ENCODE measurements at places on chromosomes 12 and 14.

GRCh38 chr14:79325071-79325470, 886.2 kb downstream of the DIO2 start:
- no peak for DNase-seq

DNA sequence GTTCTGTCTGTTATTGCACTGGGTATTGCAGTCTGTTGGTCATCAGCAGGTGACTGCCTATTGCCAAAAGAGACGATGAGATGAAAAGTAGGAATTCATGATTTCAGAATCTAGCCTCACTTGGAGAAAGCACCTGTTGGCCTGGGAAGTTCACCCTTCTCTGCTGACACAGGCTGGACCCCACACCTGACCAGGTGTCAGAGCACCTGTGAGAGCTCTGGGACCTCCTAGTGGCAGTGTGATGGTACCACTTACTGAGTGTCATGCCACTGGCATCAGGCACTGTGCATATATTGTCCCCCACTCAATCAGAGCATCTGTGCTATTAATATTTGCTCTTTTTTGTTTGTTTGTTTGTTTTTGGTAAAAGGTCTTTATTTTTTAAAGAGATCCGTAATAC, 68.0 kb downstream of the RASSF3 start:
- DNase-seq = no peak

DNA sequence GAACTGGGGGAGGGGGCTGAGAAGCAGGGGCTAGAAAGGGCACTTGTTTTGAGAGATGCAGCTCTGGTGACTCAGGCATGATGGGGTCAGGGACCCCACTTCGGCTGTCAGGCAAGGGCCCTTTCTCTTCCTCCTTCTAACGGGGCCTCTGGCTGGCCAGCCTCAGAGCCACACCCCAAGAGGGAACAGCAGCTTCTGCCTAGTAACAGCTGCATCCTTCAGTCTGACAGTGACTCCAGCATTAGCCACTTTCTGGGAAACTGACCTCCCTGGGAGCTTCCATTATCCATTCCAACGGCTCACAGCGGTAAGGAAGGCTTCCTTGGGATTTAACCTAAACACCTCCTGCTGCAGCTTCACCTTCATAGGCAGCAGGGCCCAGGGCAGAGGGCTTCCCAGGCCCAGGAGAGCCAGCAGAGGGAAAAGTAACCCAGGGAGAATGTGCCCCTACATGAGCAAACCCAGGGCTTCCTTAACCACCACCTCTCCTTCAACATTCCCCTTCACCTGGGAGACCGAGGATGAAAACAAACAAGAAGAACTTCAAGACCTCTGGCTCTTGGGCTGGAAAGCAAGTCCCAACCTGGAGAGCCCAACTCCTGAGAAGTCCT, 2.7 kb downstream of the NCKAP5L start:
- no peak for DNase-seq

DNA sequence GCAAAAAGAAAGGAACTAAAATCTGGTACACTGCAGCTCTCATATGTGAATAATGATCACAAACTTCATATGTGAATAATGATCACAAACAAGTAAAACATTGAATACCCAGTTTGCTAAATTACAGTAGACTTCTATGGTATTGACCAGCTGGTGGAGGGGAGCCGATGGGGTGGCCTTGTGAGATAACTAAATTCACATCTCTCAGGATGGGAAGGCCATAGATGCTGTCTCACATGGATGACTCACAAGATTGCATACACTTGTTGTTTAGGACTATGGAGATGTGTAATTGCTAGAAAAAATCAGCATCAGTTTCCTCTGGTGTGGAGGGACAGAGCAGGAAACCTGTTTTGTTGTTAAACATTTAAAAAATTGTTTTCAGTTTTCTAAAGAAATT, 49.2 kb downstream of the ACACB start:
- DNase-seq = no peak

DNA sequence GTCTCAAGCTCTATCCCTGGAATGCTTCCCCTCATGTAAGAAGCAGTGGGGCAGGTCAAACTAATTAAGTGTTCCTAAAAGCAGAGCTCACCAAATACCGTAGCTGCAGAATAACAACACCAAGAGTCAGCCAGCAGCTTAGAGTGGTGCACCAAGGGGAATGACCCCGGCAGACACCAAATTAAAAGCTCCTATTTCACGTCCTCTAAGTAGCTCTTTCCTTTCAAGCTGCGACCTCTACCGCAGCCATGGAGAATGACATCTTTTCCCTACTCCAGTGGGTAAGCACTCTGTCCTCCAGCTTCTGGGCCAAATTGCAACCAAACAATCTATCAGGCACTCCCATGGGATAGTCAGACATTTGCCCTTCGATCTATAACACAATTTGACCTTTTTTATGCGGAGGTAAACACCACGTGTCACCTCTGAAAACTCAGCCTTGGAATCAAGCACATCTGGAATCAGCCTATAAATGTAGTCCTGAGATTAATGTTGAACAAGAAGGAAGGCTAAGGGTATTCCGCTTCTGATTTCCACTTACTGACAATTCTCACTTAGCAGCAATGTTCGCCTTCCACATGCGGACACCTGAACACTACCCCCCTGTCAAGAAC, 67.6 kb upstream of the CDKN3 start:
- no peak for DNase-seq

DNA sequence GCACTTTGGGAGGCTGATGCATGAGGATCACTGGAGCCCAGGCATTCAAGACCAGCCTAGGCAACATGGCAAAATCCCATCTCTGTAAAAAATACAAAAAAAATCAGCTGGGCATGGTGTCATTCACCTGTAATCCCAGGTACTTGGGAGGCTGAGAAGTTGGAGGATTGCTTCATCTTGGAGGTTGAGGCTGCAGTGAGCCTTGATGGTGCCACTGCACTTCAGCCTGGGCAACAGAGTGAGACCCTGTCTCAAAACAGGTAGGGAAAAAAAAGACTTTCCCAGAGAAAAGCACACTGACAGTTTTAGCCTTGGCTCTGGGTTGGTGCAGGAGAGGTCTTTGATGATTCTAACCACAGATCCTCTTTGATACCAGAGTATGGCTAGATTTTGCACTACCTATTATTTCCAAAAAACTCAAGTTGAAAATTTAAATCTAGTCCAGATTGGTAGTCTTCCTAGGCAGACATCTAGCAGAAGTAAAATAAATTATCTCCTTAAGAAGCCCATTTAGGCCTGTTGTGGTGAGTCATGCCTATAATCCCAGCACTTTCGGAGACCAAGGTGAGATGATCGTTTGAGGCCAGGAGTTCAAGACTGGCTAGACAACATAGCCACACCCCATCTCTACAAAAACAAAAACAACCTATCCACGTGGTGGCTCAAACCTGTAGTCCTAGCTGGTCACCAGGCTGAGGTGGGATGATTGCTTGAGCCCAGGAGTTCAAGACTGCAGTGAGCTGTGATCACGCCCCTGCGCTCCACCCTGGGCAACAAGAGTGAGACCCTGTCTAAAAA, 18.6 kb downstream of the LARP4 start:
- no peak for DNase-seq

GRCh38 chr12:97575403-97576193, 113.0 kb downstream of the RMST start:
- no peak for DNase-seq
